ENCODE measurements at places on chromosomes 2 and 18.

GRCh38 chr2:234156326-234156725 lies 105.8 kb downstream of the SPP2 start:
- no peak for DNase-seq

GRCh38 chr2:152062125-152063091 lies 36.4 kb downstream of the CACNB4 start:
- no peak for DNase-seq

GRCh38 chr18:36567800-36568199 lies 261.0 kb downstream of the TPGS2 start:
- no peak for DNase-seq

- no peak for DNase-seq
These were observed 28.4 kb downstream of the C2orf76 start for GRCh38 chr2:119338272-119338671.

GRCh38 chr18:22551536-22552151 lies 133.9 kb upstream of the CTAGE1 start:
- no peak for DNase-seq

- no peak for DNase-seq
These were observed 38.5 kb downstream of the PNO1 start for GRCh38 chr2:68196120-68196716.

- no peak for DNase-seq
These were observed 118.6 kb upstream of the PGAP1 start for GRCh38 chr2:197045115-197045514.

- no peak for DNase-seq
These were observed 56.3 kb downstream of the TLK1 start for GRCh38 chr2:171104379-171104778.

DNA sequence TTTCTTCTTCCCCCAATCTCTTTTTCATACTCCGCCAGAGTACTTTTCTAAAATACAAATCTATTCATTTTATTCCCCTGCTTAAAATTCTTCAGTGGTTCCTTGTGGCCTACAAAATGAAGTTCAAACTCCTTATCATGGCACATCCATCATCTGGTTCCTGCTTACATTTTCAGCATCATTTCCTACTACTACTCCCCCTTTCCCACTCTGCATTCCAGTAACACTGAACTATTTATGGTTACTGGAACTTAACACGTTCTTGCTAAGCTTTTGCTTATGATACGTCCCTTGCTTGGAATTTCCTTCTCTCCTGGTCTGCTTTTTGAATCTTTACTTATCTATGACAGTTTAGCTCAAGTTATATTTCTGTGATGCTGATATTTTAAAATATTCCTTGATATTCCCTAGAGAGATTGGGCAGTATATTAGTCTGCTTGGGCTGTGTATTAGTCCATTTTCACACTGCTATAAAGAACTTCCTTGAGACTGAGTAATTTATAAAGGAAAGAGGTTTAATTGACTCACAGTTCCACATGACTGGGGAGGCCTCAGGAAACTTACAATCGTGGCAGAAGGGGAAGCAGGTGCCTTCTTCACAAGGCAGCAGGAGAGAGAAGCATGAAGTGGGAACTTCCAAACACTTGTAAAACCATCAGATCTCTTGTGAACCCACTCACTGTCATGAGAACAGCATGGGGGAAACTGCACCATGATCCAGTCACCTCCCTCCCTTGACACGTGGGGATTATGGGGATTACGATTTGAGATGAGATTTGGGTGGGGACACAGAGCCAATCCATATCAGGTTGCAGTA lies 53.2 kb downstream of the BMPR2 start:
- DNase-seq = no peak

DNA sequence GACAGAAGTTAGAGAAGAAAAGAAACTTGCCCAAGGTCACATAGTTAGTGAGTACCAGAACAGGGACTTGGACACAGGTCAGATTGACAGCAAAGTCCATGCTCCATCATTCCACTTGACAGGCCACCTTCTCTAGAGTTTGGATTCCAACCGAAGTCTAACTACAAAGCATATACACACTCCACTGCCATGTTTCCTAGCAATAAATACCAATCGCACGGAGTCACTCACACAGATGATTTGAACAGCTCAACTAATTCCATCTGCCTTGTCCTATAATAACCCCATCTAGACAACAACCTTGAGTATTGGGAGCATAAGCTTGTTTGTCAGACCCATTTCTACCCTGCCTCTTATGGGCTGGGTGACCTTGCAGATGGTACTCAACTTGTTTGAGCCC lies 334.6 kb upstream of the MGAT5 start:
- no peak for DNase-seq

GRCh38 chr2:160294889-160295288 lies 94.8 kb upstream of the ITGB6 start:
- DNase-seq = no peak

DNA sequence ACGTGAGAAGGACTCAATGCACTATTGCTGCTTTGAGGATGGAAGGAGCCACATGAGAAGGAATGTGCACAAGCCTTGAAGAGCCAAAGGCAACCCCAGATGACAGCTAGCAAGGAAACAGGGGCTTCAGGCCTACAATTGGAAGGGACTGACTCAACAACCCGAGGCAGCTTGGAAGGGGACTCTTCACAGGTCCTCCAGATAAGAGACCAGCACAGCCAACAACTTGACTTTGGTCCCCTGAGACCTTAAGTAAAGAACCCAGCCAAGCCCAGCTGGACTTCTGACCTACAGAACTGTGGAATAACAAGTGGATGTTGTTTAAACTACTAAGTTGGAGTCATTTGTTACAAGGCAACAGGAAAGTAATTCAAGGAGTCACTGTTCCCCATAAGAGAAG lies 277.2 kb downstream of the SUCLG1 start:
- no peak for DNase-seq

DNA sequence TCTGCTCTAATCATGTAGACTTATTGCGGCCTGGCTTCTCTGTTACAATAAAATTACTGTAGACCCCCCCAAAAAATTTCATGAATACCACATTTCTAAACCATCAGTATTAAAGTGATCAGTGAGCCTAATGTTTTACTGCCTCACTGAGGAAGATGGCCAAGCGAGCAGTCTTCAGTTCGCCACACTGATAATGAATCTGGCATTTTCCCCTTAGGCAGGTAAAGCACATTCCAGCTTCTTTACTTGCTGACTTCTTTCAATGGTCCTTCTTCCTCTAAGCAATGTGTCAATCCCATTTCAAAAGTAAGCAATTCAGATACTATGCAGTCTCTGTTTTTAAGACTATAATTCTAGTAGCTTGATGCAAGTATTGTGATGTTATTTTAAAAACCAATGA lies 137.6 kb downstream of the LAMA1 start:
- DNase-seq = no peak

DNA sequence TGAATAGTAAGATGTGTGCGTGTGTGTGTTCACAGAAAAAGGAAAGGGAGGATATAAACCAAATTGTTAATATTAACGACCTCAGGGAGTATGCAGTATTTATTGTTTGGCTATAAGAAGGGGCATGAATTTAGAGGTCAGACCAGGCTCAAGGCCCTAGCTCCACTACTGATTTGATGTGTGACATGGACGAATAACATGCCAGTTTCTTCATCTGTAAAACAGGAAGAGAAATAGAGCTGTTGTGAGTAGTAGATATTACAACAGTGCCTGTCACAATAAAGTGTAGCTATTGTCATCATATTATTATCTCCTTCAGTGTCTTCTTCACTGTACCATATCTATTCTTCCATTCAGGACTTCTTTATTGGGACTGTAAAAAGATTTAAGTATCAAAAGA lies 4.1 kb upstream of the MAT2A start:
- DNase-seq = no peak

DNA sequence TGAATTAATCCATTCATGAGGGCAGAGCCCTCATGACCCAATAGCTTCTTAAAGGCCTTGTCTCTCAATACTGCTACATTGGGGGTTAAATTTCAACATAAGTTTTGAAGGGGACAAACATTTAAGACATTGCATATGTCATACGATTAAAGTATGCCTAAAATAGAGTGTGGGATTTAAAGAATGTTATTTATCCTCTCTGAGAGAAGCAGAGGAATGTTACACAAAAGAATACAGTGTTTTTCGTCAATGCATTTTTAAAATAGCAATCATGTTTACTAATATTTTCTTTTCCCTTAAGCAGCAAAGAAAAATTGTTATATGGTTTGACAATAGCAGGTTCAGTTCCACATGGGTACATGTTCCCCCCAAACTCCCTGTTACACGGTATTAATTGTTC lies 363.1 kb downstream of the NUP35 start:
- DNase-seq = no peak

GRCh38 chr2:8044046-8044594 lies 637.7 kb upstream of the ID2 start:
- DNase-seq = no peak

DNA sequence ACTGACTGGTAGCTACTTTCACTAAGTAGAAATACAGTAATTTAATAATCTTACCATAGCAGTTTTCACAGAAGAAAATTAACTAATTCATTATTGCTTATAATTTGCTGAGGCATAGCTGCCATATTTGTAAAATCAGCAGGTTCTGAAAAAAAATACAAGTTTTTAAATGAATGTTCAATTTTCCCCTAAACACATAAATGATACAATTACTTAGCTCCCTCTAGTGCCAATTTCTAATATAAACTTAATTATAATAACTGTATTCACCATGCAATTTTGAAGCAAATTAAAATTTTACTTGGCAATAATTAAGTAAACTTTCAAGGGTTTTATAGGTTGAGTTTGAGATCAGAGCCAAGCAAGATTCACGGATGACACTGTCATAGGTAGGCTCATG lies 1321.6 kb upstream of the ACVR2A start:
- no peak for DNase-seq

- no peak for DNase-seq
These were observed 36.7 kb upstream of the ARL4C start for GRCh38 chr2:234533626-234534025.

GRCh38 chr2:175743011-175743410 lies 259.1 kb downstream of the LNPK start:
- no peak for DNase-seq

DNA sequence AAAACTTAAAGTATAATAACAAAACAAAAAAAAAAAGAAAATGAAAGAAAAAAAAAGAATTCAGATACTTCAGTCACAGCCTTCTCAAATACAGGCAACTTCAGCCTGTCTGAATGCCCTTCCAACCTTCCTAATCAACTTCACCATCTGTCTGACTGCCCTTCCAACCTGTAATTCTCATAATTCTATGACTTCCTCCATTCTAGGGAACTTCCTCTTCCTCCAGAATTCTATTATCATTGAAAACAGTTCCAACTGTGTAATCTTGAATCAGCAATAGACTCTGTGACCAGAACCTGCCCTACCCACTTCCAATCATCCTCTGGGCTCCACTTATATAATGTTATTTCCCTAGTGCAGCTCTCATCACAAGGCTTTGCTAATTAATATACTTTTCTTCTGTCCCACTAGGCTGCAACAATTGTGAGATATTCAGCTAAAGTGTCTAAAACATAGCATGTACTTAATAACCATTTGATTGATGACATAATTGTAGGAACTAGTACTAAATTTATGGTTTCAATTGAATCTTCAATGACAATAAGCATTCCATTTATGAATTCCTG lies 127.3 kb downstream of the UPP2 start:
- DNase-seq = no peak

DNA sequence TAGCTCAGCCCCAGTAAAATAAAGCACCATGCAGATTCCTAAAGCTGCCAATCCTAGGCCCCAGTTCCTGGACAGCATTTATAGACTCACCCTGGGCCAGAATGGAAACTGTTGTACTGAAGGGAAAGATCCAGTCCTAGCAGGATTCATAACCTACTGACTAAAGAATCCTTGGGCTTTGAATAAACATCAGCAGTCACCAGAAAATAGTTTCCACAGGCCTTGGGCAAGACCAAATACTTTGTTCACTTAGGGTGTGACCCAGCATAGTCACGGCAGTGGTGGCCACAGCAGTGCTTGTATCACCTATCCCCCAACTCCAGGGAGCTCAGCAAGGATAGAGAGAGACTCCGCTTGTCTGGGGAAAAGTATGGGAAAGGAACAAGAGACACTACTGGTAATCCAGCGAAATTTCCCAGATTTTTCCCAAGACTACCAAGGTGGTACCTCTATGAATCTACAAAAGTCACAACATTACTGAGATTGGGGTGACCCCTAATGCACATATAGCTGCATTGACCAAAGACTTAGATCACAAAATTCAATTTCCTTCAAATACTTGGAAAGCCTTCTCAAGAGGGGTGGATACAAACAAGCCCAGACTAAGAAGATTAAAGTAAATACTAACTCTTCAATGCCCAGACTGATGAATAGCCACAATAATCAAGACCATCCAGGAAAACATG lies 748.1 kb upstream of the LRATD1 start:
- DNase-seq = no peak

- no peak for DNase-seq
These were observed at the start of gene COLEC12 for GRCh38 chr18:500632-501405. TSS of gene COLEC12 (minus strand) at chr18:500701. CDS start at chr18:500514, 187 bp downstream.

- no peak for DNase-seq
These were observed 814.4 kb downstream of the NR4A2 start for GRCh38 chr2:155518094-155518493.

DNA sequence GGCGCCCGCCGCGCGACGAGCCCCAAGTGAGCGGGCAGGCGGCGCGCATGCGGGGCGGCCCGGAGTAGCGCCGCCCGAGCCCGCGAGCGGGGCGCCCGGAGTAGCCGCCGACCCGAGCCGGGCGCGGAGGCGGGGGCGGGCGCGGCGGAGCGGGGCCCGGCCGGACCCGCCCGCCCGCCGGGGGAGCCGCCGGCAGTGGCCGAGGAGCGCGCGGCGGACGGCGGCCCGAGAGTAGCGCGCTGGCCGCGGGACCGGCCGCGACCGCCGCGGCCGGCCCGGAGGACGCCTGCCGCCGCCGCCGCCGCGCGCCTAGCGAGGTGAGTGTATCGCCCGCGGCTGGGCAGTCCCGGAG lies at the start of gene GALNT1:
Gene GALNT1 (plus strand): TSS at position 195 of the 352 bp plus-strand sequence. CDS start 72,923 bp downstream, outside the sequence.
- DNase-seq = no peak

DNA sequence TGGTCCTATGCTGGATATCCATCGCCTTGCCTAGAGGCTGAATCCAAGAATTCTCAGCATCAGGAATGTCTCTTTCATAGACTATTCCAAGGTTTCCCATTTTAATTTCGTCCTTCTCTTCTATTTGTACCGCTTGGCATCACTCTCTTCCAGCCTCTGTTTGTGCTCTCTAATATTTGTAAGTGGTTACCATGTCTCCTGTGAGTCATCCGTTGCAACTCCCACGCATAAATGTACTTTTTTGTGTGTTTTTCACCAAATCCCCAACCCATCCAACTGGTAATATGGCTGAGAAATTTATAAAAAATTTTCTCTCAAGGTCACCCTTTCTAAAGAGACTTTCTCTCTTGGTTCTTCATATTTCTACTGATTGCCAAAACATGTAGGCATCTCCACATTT lies 21.8 kb downstream of the COLEC12 start:
- DNase-seq = no peak

- no peak for DNase-seq
These were observed 24.0 kb downstream of the PDCD1 start for GRCh38 chr2:241834527-241835210.

DNA sequence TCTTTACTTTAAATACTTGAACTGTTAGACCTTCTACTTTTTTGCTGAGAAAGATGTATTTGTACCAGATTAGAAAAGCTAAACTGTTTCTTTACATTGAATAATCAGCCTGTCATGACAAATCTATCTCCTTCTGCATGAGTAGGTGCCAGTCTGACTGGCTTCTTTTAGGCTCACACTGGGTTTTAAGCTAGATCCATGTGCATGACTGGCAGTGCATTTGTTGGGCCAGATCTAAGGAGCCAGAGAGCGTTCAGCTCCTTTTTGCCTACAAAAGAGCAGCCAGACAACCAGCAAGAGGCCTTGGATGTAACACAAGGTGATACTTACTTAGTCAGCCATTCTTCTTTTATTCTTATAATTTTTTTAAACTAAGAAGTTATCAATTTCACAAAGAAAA lies 82.0 kb upstream of the OTX1 start:
- no peak for DNase-seq

- DNase-seq = peak; percentile 5
These were observed 35.7 kb downstream of the NOL10 start for GRCh38 chr2:10654069-10654468.
